ENCODE measurements at places on chromosomes 7 and 10. TPM values are rescaled to one million over a fixed set of nuclear protein-coding genes. Genes with fewer than 3 reads are reported as not detected.

ABLIM1 gene
- total RNA-seq, result 93.9 TPM

CABCOCO1 gene
- 5.5 TPM for total RNA-seq

ACSM6 gene
- total RNA-seq, result not detected

LIPK gene
- total RNA-seq, result not detected

GPR37 gene
- 10.8 TPM for total RNA-seq

PRRT4 gene
- 7.2 TPM for total RNA-seq

GNAI1 gene
- total RNA-seq, result 94.1 TPM

ITGB1 gene
- total RNA-seq, result 116 TPM

FIS1 gene
- 80.5 TPM for total RNA-seq

COMTD1 gene
- 16.1 TPM for total RNA-seq
